ENCODE measurements at places on chromosomes 5 and 9. TPM values are rescaled to one million over a fixed set of nuclear protein-coding genes. Genes with fewer than 3 reads are reported as not detected.

DNA sequence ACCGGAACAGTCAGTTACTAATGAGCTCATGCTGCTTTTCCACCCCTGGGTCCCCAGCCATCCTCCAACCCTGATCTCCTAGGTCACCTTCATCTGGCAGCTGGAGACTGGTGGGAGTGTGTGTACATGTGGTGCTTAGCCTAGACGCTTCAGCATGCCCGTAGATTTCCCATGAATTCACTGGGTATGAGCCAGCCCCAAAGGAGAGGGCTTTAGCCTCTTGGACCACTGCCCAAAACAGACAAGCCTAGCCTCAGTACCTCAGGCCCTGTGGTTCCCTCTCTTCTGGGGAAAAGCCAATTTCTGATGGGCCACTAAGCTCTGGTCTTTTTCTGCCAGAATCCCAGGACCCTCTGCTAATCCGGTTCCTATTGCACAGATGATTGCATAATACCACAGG, 48.0 kb upstream of the ASTN2 start:
- no peak for DNase-seq
- no peak overlapping the region for H3K4me3 ChIP-seq
- no peak overlapping the region for H3K27ac ChIP-seq
- H3K4me1 ChIP-seq: no peaks in the 10 kb centered on the region
- H3K27me3 ChIP-seq: no peaks in the 10 kb centered on the region

The DNM1 gene
- total RNA-seq: 22.6 TPM

DNA sequence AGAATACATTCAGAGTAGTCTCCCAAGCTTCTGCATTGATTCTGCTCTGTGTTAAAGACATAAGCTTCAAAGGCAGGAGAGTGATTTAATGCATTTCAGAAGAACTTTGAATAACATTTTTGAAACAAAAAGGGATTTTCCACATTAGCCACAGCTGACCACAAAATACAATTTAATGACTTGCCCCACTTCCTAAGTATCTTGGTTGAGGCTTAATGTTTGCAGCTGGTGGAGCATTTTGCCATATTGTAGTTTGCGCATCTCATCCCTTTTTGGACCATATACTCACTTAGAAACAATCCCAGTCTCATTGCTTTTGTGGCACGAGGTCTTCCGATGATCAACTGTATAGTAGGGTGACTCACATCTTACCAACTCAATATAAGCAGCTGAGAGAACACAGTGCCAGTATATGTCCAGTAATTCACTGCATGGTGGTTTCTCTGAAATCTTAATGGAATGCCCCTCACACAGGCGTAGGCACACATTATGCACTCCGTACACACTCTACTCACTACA, 455.8 kb upstream of the PTGER4 start:
- H3K4me1 ChIP-seq: no peaks in the 10 kb centered on the region
- H3K27me3 ChIP-seq: no peaks in the 10 kb centered on the region
- no peak for DNase-seq
- no peaks in the 10 kb centered on the region for H3K36me3 ChIP-seq
- H3K4me3 ChIP-seq: no peak overlapping the region

The DEPDC1B gene
- 0.50 TPM for total RNA-seq

- DNase-seq: no peak
- H3K27me3 ChIP-seq: no peaks in the 10 kb centered on the region
- H3K36me3 ChIP-seq: no peaks in the 10 kb centered on the region
- no peaks in the 10 kb centered on the region for H3K4me1 ChIP-seq
These were observed 219.4 kb downstream of the NMUR2 start for GRCh38 chr5:152185547-152186245.

GRCh38 chr5:54795284-54795683, 190.1 kb downstream of the ESM1 start:
- no peak overlapping the region for H3K27ac ChIP-seq
- no peak for DNase-seq
- H3K4me3 ChIP-seq: no peak overlapping the region
- H3K27me3 ChIP-seq: no peaks in the 10 kb centered on the region

DNA sequence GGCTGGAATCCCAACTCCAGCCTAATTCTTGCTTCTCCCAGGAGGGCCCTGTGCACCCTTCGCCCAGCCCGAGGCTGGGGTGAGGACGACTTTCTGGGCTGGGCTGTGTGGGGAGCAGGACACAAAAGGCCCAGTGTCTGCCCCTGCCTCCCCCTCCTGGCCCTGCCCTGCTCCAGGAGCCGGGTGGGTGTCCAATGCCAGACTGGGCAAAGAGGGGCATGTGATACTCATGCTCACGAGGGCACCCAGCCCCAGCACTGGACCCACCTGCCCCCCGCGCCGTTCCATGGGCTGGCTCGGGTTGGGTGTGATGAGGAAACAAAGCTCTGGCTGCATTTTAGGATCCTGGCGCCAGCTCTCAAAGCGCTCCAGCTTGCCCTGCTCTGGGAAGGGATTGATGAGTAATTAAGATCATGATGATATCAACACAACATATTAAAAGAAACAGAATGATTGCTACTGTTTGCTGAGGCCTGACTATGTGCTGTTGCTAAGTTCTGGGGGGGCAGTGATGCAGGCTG, 30.7 kb downstream of the LHX2 start:
- H3K4me3 ChIP-seq: no peak overlapping the region
- no peak for DNase-seq
- peaks cover 6% of the 10 kb centered on the region for H3K4me1 ChIP-seq
- no peaks in the 10 kb centered on the region for H3K36me3 ChIP-seq

The ALDOB gene
- total RNA-seq: 11.0 TPM

DNA sequence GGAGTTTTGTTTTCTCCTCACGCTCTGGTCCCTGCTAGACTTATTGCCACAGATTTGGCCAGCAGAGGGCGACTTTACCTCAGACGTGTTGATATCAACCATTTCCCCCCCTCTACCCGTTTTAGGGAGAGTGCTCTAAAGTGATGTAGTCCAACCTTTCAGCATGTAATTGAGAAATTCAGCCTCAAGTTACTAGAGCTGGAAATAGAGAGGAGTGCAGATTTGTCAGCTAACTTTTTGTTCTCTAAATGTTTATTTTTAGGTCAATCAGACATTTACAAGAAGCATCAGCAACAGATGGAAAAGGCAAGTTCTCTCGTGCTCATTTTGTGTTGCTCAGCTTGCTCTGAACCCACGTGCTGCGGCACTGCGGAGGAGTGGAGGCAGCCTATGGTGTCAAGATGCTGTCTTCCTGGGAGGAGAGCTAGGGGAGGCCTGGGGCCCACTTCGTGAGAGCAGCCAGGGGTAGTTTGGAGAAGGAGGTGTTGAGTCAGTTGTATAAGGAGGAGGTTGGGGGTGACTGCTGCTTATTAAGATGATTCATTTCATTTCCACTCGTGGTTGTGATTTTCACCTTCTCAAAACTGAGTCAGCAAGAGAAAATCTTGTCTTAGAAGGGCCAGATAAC, 53.6 kb downstream of the GPR107 start:
- H3K27ac ChIP-seq: no peak overlapping the region
- H3K4me1 ChIP-seq: no peaks in the 10 kb centered on the region
- H3K36me3 ChIP-seq: peaks cover 22% of the 10 kb centered on the region
- no peak overlapping the region for H3K4me3 ChIP-seq

The QRFP gene
- total RNA-seq: not detected

The ENDOG gene
- total RNA-seq: 20.6 TPM

- H3K36me3 ChIP-seq: peaks cover 5% of the 10 kb centered on the region
- H3K27ac ChIP-seq: no peak overlapping the region
- no peak overlapping the region for H3K4me3 ChIP-seq
- H3K4me1 ChIP-seq: no peaks in the 10 kb centered on the region
- no peak for DNase-seq
- H3K27me3 ChIP-seq: no peaks in the 10 kb centered on the region
These were observed 69.0 kb downstream of the SCAMP1 start for GRCh38 chr5:78429332-78429980.

The HSPA4 gene
- 79.7 TPM for total RNA-seq

The HAVCR1 gene
- total RNA-seq: 114 TPM

DNA sequence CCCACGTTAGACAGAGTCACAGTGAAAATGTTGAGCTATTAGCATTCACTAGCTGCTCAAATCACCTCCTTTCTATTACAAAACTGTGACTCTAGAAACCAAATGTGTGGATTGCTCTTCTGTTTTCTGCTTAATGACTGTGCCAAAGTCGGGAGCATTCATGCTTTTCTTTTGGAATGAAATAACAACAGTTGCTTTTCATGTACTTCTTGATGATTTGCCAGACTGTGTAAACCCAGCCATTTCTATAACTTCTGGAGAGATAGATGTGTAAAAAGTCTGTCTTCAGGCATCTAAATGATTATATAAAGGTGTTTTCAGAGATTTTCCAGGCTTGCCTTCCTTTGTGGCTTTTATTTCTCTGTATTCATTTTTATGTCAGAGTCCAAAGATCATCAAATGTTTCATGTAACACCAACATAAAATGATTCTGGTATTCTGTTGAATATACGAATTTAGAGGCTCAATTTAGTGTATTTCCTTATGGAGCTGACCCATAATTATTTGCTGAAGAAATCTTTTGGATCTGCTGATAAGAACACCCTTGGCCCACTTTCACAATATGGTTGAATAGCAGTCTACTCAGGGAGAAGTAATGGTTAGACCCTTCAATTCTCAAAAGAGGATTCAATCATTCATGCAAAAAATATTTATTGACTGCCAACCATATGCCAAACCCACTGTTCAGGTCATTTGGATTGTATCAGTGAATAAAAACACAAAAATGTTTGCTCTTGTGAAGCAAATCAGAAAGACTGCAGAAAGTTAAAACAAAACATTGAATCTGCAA, 581.2 kb downstream of the CDH18 start:
- H3K27ac ChIP-seq: no peak overlapping the region
- no peaks in the 10 kb centered on the region for H3K36me3 ChIP-seq
- no peak for DNase-seq
- no peak overlapping the region for H3K4me3 ChIP-seq
- no peaks in the 10 kb centered on the region for H3K27me3 ChIP-seq

GRCh38 chr9:124179196-124180071, 78.3 kb upstream of the NEK6 start:
- no peaks in the 10 kb centered on the region for H3K27me3 ChIP-seq
- no peak overlapping the region for H3K27ac ChIP-seq
- H3K4me1 ChIP-seq: no peaks in the 10 kb centered on the region

GRCh38 chr5:26813235-26813634, 225.2 kb downstream of the CDH9 start:
- no peak for DNase-seq
- no peak overlapping the region for H3K27ac ChIP-seq
- H3K27me3 ChIP-seq: no peaks in the 10 kb centered on the region
- no peak overlapping the region for H3K4me3 ChIP-seq
- no peaks in the 10 kb centered on the region for H3K36me3 ChIP-seq

GRCh38 chr5:39631958-39632357, 207.2 kb upstream of the DAB2 start:
- no peak overlapping the region for H3K4me3 ChIP-seq
- H3K27me3 ChIP-seq: no peaks in the 10 kb centered on the region

- no peaks in the 10 kb centered on the region for H3K36me3 ChIP-seq
- no peak overlapping the region for H3K27ac ChIP-seq
- H3K4me1 ChIP-seq: no peaks in the 10 kb centered on the region
- H3K4me3 ChIP-seq: no peak overlapping the region
- no peaks in the 10 kb centered on the region for H3K27me3 ChIP-seq
These were observed 104.8 kb downstream of the GABBR2 start for GRCh38 chr9:98603821-98604383.

The ACTBL2 gene
- 0.13 TPM for total RNA-seq

The RELL2 gene
- total RNA-seq: 3.0 TPM

The MYOZ3 gene
- 0.66 TPM for total RNA-seq

The NMUR2 gene
- total RNA-seq: not detected

GRCh38 chr5:42858031-42858643, 46.4 kb upstream of the SELENOP start:
- DNase-seq: no peak
- H3K27me3 ChIP-seq: no peaks in the 10 kb centered on the region
- peaks cover 10% of the 10 kb centered on the region for H3K4me1 ChIP-seq
- no peaks in the 10 kb centered on the region for H3K36me3 ChIP-seq
- H3K4me3 ChIP-seq: no peak overlapping the region
- H3K27ac ChIP-seq: no peak overlapping the region

- H3K4me1 ChIP-seq: no peaks in the 10 kb centered on the region
- H3K4me3 ChIP-seq: no peak overlapping the region
- no peaks in the 10 kb centered on the region for H3K27me3 ChIP-seq
- H3K36me3 ChIP-seq: no peaks in the 10 kb centered on the region
- no peak for DNase-seq
These were observed 53.7 kb upstream of the FABP6 start for GRCh38 chr5:160175438-160176218.

DNA sequence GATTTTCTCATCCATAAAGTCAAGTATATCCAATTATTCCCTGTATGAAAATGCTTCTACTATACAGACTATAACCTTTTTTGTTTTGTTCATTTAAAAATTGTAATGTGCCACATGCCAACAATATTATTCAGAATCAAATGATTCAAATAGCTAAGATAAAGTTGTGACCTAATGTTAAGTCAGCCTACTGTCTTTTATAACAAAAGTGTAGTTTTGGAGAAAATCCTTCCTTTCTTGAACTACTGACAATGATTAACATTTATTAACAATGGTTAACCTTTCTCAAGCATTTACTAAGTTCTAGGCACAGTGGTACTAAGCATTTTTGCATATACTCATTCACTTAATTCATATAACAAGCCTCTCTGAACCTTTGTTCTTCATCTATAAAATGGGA, 25.0 kb downstream of the CSF2 start:
- H3K4me1 ChIP-seq: no peaks in the 10 kb centered on the region
- no peak for DNase-seq
- H3K4me3 ChIP-seq: no peak overlapping the region
- no peaks in the 10 kb centered on the region for H3K36me3 ChIP-seq
- H3K27ac ChIP-seq: no peak overlapping the region

The NR3C1 gene
- total RNA-seq: 69.0 TPM

The SUSD3 gene
- total RNA-seq: 12.2 TPM

The PAEP gene
- total RNA-seq: not detected

The IL31RA gene
- total RNA-seq: 0.44 TPM

The SHROOM1 gene
- total RNA-seq: 13.4 TPM

- DNase-seq: no peak
- no peak overlapping the region for H3K4me3 ChIP-seq
- no peaks in the 10 kb centered on the region for H3K4me1 ChIP-seq
- no peaks in the 10 kb centered on the region for H3K36me3 ChIP-seq
- no peaks in the 10 kb centered on the region for H3K27me3 ChIP-seq
These were observed 82.3 kb downstream of the ATG10 start for GRCh38 chr5:82054004-82054710.

The SLC46A2 gene
- total RNA-seq: 0.66 TPM

DNA sequence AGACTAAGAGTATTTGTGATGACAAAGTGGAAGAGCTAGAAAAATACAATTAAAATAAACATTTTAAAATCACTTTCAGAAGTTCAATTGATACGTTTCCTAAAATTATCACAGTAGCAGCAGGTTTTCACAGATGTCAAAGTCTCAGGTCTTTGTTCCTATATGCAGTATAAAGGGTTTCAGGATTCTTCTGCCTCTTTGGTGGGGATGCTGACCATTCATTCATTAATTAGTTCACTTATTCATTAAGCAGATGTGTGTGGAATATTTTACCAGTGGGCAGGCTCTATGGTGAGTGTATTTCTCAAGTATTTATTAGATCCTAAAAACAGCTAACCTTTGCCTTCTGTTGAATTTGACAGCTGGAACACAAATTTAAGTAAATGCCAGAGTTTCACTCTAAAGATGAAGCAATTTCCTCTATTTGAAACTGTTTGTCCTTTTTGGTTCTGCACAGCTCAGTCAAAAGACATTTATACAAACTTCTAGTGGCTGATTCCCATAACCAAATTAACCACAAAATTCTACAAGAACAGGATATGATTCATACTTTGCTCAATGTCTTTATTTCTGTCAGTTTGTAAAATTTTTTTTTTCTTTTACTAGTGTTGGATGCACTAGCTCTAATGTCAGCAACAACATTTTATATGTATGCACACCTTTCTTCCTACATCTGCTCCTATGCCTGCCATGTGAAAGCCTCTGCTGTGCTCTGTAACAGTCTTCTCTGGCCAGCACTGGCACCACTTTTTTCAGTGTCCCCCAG, 75.9 kb upstream of the PRR16 start:
- H3K27me3 ChIP-seq: no peaks in the 10 kb centered on the region
- H3K36me3 ChIP-seq: no peaks in the 10 kb centered on the region
- no peak overlapping the region for H3K27ac ChIP-seq
- DNase-seq: no peak
- H3K4me3 ChIP-seq: no peak overlapping the region
